CD4-positive, alpha-beta T cell treated with Interleukin-15 for 4 hours (primary cell): ENCODE measurements at places on chromosomes 16 and 17.

GRCh38 chr16:64153718-64154117 lies 968.1 kb downstream of the CDH11 start:
- no peak for DNase-seq

DNA sequence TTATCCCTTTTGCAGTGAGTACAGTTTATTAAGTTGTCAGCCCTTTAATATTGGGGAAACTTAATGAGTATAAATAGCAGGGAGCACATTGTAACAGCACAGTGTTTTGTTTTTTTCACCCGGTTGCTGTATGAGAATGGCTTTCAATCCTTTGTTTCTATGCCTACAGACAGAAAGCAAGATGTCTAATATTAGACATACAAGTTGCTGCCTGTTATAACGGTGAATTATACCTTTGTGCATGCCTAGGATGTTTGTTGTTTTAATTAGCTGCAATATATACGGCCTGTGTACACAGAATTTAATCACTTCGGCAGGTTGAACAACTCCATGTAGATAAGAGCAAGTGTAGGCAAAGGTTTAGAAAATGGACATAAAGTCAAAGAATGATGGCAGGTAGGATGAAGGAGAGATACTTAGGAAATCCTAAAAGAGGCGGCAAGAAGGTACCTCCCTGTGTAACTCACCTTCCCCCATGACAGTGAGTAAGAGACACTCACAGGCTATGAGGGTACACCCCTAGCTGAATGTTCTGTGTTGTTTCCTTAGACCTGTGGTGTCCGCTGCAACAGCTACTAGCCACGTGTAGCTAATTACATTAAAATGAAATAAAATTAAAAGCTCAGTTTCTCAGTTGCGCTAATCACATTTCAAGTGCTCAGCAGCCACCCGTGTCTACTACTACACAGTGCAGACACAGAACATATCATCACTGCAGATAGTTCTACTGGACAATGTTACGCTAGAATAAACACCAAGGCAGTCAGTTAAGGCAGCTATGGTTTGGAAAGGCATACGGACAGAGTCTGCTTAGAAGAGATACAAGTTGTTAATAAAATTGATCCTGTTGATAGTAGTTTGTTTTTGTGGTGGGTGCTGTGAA lies 10.9 kb downstream of the SLC7A6OS start:
- no peak for DNase-seq

DNA sequence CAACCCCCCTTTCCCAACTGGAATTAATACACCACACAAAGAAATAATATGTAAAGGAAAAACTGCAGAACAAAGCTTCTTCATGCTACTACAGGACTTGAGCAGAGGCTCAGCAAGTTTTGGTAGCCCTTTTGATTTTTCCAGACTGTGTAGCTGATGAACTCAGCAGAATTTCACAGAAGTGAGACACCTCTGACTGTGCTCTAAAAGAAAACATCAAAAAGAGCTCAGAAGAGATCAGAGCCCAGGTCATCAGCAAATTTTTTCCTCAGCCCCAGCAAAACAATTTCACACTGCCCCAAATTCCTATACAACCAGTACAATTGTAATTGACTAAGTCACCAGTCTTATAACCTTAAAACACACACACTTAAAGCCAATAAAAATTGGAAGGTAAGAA lies 38.0 kb downstream of the TTC19 start:
- DNase-seq, result no peak

- no peak for DNase-seq
Observed at GRCh38 chr17:37833237-37833859, 88.5 kb upstream of the HNF1B start.

DNA sequence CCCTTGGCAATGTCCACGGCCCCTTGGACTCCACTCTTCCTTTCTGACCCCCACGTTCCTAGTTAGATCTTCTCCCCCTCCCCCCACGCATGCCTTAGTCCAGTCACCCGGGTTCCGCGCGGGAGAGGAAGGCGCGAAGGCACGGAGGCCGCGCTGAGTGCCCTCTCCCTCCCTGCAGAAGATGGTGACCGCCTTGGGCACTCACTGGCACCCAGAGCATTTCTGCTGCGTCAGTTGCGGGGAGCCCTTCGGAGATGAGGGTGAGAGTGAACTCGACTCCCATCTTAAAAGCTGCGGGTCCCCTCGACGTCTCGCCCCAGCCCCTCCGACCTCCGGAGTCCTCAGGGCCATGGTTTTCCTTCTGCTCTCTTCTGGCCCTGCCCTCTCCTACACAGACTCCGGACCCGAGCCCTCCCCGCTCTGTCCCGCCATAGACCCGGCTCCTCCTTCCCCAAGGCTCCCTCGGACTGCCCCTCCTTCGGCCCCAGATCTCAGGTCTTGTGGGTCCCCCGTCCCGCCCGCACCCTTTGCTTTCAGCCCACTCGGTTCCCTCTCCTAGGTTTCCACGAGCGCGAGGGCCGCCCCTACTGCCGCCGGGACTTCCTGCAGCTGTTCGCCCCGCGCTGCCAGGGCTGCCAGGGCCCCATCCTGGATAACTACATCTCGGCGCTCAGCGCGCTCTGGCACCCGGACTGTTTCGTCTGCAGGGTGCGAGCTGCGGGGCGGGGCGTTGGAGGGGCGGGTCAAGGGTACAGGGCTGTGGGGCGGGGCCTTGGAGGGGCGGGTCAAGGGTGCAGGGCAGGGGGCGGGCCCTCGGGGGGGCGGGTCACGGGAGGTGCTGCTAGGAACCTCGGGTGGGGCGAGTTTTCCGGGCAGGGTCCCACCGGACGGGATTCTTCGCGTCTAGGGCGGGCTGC lies 4.6 kb downstream of the TGFB1I1 start:
- DNase-seq, result peak; percentile 89

- DNase-seq, result no peak
Observed at GRCh38 chr17:63476459-63476853, 405 bp upstream of the ACE start.

- no peak for DNase-seq
Observed at GRCh38 chr17:75241143-75241430, 20.3 kb downstream of the GGA3 start.

GRCh38 chr16:80580109-80580832 lies 39.5 kb downstream of the DYNLRB2 start:
- peak; percentile 81 for DNase-seq

DNA sequence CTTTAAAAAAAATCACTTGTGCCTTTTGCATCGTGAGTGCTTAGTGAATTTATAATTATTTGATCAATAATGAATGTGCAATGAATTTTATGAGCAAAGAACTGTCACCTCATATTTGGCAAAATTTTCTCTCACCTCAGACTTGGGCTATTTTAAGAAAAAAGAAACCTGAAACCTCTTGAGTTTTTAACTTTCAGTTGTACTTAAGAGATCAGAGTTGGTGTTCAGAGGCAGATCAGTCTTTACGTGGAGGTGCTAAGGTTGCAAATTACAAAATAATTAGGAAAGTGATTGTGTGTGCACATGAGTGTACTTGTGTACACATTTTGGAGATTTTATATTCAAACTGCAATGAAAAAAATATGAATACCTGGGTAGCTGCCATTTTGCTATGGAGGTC lies 218.7 kb upstream of the RBFOX1 start:
- DNase-seq, result no peak

- DNase-seq, result no peak
Observed at GRCh38 chr16:12862941-12863340, 38.5 kb upstream of the SHISA9 start.
